Stimulated activated CD4-positive, alpha-beta T cell treated with anti-CD3 and anti-CD28 coated beads, Interleukin-1b, Interleukin-23, amount 100 ng/mL, for 4 hours (primary cell): ENCODE measurements at places on chromosomes 5 and 9.

DNA sequence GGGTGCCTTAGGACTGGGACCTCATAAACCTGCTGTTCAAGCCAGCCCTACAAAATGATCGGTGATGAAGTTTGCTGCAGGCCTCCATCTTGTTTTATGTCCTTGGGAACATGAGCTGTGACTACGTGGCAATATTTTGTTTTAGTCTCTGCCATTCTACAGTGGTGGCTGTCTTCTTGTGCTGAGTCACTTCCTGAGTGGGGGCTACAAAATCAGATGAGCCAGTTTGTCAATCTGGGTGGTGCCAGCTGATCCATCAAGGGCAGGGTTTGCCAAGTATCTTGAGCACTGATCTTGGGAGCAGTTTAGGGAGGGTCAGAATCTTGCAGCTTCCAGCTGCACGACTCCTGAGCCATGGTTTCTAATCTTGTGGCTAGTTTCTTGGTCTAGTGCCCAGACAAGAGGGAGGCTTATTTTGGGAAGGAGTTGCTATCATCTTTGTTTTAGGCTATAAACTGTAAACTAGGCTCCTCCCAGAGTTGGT lies 94.7 kb downstream of the YTHDC2 start:
- DNase-seq: no peak

- no peak for DNase-seq
Measured at GRCh38 chr5:5437227-5438172, 15.0 kb downstream of the ICE1 start.

DNA sequence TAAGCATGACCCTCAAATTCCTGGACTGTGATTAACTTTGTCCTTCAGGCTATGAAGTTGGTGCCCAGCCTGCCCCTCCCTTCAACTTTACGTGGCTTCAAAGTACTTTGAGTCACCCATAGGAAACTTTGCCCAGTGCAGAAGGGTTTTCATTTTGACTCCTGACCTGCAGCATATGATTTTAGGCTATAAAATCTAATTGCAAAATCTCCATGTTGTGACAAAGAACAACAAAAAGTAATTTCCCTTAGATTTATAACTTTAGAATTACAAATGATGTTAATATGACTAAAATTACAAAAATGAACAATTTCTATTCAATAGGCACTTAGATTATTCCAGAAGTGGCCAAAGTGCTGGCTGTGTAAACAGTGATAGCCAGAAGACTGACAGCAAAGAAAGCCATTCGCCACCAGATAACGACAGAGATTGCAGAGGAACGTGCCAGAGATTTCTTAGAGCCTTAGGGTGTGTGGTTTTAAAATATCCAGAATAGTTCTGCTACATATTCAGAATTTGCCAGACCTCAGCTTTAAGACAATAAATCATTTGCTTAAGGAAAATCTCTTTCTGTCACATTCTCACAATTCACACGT lies 197.4 kb downstream of the SEMA5A start:
- no peak for DNase-seq

DNA sequence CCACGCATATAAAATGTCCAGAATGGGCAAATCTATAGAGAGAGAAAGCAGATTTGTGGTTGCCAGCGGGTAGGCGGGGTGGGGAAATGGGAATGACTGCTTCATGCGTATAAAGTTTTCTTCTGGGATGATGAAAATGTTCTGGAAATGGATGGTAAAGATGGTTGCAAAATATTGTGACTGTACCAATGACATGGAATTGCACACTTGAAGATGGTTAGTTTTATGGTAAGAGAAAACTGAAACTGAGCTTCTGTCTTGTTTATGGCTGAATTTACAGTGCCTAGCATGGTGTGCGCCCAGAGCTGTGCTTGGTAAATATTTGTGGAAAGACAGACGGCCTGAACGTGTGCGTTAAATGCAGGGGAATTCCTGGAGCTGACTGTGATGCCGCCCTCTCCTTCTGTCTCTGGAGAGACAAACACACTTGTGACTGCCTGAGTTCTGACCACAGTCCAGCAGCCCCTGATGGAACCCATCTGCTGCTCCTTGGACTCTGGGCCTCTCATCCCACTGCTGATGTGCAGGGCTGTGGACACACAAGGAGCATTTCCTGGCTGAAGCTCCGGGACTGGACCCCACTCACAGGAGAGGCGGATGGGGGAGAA lies 8.6 kb upstream of the PTGES start:
- no peak for DNase-seq

- no peak for DNase-seq
Measured at GRCh38 chr5:24170026-24170425, 474.8 kb downstream of the CDH10 start.

DNA sequence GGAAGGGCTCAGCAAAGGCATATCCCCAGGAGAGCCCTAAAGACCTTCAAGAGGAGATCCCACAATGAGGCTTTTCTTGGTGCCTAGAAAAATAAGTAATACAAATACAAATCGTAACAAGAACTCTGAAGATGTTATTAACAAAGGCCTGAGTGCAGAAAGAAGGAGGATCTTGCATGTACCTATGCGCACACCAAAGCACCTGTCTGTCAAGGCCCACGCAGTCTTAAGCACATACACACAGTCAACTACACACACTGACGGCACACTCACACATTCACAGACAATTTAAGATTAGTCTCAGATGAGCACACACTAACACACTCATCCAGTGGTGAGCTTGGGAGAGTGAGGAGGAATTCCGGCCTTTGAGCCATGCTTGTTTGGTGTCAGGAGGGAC lies 38.5 kb downstream of the JADE2 start:
- no peak for DNase-seq

DNA sequence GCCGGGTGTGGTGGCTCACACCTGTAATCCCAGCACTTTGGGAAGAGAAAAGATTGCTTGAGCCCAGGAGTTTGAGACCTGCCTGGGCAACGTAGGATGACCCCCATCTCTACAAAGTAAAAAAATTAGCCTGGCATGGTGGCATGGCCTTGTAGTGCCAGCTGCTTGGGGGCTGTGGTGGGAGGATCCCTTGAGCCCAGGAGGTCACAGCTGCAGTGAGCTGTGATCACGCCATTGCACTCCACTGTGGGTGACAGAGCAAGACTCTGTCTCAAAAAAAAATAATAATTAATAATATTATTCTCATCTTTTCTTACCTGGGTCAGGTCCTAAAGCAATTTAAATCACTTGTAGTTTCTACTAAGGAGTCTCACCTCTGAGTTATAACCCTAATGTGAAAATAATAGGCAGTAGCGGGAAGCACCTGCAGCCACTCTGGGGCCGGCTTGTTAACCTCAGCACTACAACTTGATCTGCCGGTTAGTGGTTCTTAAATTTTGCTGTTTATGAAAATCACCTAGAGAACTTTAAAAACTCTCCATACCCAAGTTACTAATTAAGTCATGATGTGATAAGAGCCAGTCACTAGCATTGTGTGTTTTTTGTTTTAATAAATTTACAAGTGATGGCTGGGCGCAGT lies 29.4 kb upstream of the PCAT7 start:
- no peak for DNase-seq

DNA sequence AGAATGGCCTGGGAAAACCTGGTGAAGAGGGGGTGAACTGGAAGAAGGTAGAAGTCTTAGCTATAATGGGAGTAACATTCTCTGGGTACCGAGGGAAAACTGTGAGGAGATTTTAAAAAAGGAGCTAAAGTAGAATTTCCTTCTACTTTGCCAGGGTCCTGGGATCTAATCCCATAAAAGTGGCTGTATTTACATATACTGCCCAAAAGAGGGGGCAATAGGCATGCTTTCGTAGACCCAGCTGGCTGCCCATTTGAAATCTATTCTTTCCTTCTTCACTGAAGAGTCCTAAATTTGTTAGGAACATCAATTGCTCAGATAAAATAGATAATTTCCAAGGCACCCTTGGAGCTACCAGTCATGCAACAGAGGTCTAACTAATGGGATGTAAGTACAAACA lies 159.2 kb downstream of the CDC42SE2 start:
- no peak for DNase-seq

- DNase-seq: peak; percentile 17
Measured at GRCh38 chr9:123339666-123340510, 16.1 kb upstream of the CRB2 start.

DNA sequence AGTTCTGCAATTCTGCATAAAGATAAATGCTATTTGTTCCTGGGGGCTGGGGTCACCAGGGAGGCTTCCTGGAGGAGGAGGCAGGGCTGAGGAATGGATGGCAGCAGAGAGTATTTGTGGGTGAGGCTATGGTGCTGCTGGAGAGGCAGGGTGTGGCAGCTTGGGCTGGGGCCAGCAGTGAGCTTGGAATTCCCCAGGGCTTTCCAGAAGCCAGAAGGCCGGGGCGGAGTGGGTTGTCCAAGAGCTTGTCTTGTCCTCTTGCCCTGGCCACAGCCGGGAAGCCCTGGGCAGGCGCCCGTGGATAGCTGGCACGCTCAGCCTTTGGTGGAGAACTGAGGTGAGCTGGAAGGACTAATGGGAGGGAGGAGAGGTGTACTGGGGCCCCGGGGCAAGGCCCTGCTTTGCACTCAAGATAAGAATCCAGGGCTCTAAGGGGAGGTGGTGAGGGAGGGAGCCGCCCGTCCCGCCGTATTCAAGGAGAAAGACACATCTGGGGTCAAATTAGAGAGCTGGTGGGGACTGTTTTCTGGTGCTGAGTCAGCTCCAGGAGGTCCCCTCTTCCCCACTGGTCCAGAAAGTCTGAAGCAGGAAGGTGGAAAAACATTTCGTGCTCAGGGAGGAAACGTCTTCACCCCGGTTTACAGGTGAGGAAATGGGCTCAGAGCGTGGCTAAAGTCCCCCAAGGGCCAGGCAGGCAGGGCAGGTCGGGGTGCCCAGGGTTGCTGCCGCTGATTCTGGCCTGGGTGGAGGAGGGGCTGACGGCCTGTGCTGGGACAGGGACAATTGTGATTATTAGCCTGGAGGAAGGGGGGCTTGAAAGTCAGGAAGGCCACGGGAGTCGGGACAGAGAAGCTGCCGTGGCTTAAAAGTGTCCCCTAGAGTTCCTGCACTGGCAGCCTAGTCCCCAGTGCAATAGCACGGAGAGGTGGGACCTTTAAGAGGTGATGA lies 26.9 kb upstream of the CNOT6 start:
- no peak for DNase-seq

DNA sequence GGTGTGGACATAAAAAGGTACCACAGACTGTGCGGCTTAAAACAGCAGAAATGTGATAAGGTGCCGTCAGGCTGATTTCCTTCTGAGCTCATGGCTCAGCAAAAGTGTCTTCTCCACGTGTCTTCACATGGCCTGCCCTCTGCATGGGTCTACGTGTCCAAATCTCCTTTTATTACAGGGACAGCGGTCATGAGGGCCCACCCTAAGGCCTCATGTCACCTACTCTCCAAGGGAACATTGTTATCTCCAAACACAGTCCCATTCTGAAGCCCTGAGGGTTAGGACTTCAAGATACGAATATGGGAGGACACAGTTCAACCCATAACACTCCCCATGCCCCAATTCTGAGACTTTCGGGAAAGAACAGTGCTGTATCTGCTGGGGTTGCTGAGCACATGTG lies 35.2 kb downstream of the COL23A1 start:
- no peak for DNase-seq
